Left lung (tissue), 14 donors: ENCODE measurements at places on chromosomes 1 and 21. TPM values are rescaled to one million over a fixed set of nuclear protein-coding genes. Genes with fewer than 3 reads are reported as not detected.
A peak's percentile ranks its signal among the peaks of the same experiment; 100 is the strongest.

The GNG12 gene
- total RNA-seq: 57.0 TPM

The SH2D1B gene
- 1.2 TPM for total RNA-seq

The GSTM1 gene
- total RNA-seq: not detected

The SAMD13 gene
- 0.84 TPM for total RNA-seq

The RGS21 gene
- total RNA-seq: not detected

The KRTAP10-8 gene
- not detected for total RNA-seq

The NTNG1 gene
- 5.7 TPM for total RNA-seq

The DLGAP3 gene
- total RNA-seq: 0.12 TPM

The PLPP3 gene
- total RNA-seq: 112 TPM

The SLC22A15 gene
- 23.0 TPM for total RNA-seq

DNA sequence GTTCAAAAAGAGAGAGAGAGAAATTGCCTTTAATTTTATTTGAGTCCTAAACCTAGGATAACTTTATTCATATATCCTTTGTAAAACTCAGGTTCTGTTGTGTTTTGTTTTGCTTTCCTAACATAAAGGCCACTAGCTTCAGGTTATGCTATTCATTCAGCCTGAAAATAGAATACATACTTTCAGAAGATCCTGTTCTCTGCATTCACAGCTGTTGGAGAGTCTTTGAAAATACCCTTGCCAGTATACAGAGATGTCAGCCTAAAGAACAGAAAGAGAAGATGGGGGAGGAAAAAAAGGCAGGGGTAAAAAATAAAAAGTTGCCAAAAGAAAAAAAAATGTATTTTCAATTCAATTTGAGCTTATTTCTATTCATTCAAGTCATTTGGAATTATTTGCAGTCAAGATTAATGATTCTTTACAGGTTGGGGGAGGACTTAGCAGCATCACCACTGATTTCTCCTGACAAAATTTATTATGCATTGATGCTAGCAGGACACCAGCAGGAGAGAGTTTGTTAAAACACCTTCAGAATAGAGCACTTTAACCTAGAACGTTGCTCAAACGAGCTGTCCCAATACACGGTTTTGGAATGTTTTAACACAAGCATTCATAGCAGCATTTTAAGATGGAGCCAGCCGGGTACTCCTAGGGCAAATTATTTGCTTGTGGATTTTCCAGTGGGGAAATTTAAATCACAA lies 318.5 kb downstream of the NTNG1 start:
- H3K36me3 ChIP-seq: no peaks in the 10 kb centered on the region
- DNase-seq: no peak

- H3K4me3 ChIP-seq: no peak overlapping the region
- H3K27ac ChIP-seq: no peak overlapping the region
- peaks cover 68% of the 10 kb centered on the region for H3K27me3 ChIP-seq
- H3K4me1 ChIP-seq: peaks cover 17% of the 10 kb centered on the region
Measured at GRCh38 chr1:229410370-229410691, 23.6 kb downstream of the ACTA1 start.

- no peak for DNase-seq
- H3K36me3 ChIP-seq: no peaks in the 10 kb centered on the region
- no peak overlapping the region for H3K4me3 ChIP-seq
- H3K27me3 ChIP-seq: no peaks in the 10 kb centered on the region
Measured at GRCh38 chr1:167474191-167474641, 44.1 kb downstream of the CD247 start.

DNA sequence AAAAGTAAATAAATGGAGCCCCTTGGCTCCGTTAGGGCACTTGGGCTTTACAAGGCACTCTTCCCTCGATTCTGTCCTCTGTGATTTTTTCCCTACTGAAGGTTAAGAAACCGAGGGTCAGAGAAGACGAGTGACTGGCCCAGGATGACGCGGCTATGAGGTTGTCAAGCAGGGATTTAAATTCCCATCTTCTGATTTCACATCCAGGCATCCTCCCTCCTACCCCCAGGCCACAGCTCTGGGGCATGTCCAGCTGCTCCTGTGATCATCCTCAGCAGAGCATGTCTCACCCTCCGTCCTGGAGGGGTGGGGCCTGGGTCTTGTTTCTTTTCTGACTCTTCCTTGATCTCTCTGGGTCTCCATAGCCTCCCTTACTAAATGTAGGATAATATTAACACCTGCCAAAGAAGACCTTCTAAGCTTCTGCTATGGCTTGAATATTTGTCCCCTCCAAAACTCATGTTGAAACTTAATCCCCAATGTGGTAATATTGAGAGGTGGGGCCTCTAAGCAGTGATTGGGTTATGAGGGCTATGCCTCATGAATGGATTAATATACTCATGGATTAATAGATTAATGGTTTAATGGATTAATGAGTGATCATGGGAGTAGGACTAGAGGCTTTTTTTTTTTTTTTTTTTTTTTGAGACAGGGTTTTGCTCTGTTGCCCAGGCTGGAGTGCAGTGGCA lies 4.6 kb downstream of the CRYBG2 start:
- DNase-seq: no peak
- H3K27me3 ChIP-seq: no peaks in the 10 kb centered on the region
- no peaks in the 10 kb centered on the region for H3K4me1 ChIP-seq
- H3K27ac ChIP-seq: no peak overlapping the region
- H3K36me3 ChIP-seq: no peaks in the 10 kb centered on the region
- no peak overlapping the region for H3K4me3 ChIP-seq

DNA sequence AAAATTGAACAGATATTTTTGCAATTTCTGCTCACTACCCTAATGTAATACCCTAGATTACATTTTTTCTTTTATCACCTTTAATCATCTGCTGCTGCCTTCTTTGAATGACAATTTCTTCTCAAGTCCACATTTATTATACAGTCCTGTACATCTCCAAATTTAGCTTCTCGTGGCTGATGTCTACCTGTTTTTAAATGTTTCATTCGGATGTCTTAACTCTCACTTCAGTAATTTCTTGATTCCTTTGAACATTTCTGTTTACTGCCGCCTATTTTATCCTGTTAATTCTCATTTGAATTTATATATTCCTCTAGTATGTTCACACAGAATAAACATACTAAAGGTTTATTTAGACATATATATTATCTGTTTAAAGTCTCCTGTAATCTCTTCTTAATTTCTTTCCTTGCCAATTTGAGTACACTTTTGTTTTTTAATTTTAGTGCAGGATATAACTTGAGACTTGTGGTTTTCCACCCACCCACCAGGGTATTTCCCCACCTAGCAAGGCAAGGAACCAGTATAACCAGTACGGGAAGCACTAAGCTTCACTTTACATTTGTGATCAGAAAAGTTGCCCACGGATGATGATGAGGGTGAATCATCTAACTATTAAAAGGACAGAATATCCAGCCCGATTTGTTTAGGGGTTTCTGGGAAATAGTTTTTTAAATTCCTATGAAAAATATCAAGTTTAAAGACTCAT lies 12.7 kb downstream of the INSL5 start:
- H3K36me3 ChIP-seq: no peaks in the 10 kb centered on the region
- H3K4me3 ChIP-seq: no peak overlapping the region
- no peaks in the 10 kb centered on the region for H3K4me1 ChIP-seq
- H3K27me3 ChIP-seq: no peaks in the 10 kb centered on the region
- H3K27ac ChIP-seq: no peak overlapping the region
- no peak for DNase-seq

- H3K27me3 ChIP-seq: no peaks in the 10 kb centered on the region
- no peak for DNase-seq
- no peaks in the 10 kb centered on the region for H3K4me1 ChIP-seq
- no peak overlapping the region for H3K4me3 ChIP-seq
Measured at GRCh38 chr1:218846181-218846580, 327.5 kb upstream of the LYPLAL1 start.

- no peak overlapping the region for H3K27ac ChIP-seq
- H3K4me3 ChIP-seq: no peak overlapping the region
- DNase-seq: no peak
- no peaks in the 10 kb centered on the region for H3K36me3 ChIP-seq
Measured at GRCh38 chr1:178451529-178451928, 45.2 kb downstream of the CLEC20A start.

- H3K4me3 ChIP-seq: no peak overlapping the region
- H3K4me1 ChIP-seq: no peaks in the 10 kb centered on the region
- no peak overlapping the region for H3K27ac ChIP-seq
- DNase-seq: no peak
Measured at GRCh38 chr1:58434607-58435006, 111.9 kb downstream of the OMA1 start.

GRCh38 chr1:117967881-117968280 lies 38.3 kb downstream of the WDR3 start:
- H3K27ac ChIP-seq: no peak overlapping the region
- H3K4me3 ChIP-seq: no peak overlapping the region
- no peaks in the 10 kb centered on the region for H3K27me3 ChIP-seq
- no peaks in the 10 kb centered on the region for H3K4me1 ChIP-seq
- peak; percentile 10 for DNase-seq

GRCh38 chr1:205504311-205505075 lies at the start of gene CDK18:
CDK18 (plus strand) TSS chr1:205504669; CDS start chr1:205523168, 18,499 bp downstream.
- peak within 1 kb of the TSS; percentile 53 for H3K4me3 ChIP-seq
- peaks cover 12% of the 10 kb centered on the region for H3K4me1 ChIP-seq
- H3K27ac ChIP-seq: peak within 1 kb of the TSS; percentile 43
- H3K36me3 ChIP-seq: no peaks in the 10 kb centered on the region

GRCh38 chr1:52142220-52143183 lies 613 bp downstream of the ZFYVE9 start:
- H3K27me3 ChIP-seq: no peaks in the 10 kb centered on the region
- peak overlapping the region; percentile 62 for H3K4me3 ChIP-seq
- H3K27ac ChIP-seq: peak overlapping the region; percentile 96
- no peaks in the 10 kb centered on the region for H3K4me1 ChIP-seq
- peak; percentile 39 for DNase-seq
- no peaks in the 10 kb centered on the region for H3K36me3 ChIP-seq

DNA sequence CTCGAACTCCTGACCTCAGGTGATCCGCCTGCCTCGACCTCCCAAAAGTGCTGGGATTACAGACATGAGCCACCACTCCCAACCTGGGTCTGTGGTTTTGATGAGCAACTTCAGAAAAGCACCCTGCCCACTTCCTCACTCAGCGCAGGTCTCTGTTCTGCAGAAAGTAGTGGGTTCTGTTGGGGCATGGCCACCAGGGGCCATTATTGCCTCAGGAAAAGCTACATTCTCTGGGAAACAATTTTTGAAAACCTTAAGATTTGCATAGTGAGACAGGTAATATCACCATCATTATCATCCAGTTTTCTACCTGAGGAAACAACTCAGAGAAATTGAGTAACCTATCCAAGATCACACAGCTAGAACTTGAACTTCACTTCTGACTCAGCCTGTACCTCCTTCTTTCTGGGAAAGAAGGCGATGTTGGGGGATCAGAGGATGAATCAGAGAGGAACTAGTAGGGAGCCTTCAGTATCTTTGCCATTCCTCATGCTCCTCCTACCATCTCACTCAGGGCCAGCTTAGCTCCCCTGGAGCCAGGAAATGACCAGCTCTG lies 7.1 kb upstream of the NES start:
- peaks cover 97% of the 10 kb centered on the region for H3K27me3 ChIP-seq
- DNase-seq: no peak
- H3K4me3 ChIP-seq: no peak overlapping the region
- no peaks in the 10 kb centered on the region for H3K4me1 ChIP-seq
- no peak overlapping the region for H3K27ac ChIP-seq

DNA sequence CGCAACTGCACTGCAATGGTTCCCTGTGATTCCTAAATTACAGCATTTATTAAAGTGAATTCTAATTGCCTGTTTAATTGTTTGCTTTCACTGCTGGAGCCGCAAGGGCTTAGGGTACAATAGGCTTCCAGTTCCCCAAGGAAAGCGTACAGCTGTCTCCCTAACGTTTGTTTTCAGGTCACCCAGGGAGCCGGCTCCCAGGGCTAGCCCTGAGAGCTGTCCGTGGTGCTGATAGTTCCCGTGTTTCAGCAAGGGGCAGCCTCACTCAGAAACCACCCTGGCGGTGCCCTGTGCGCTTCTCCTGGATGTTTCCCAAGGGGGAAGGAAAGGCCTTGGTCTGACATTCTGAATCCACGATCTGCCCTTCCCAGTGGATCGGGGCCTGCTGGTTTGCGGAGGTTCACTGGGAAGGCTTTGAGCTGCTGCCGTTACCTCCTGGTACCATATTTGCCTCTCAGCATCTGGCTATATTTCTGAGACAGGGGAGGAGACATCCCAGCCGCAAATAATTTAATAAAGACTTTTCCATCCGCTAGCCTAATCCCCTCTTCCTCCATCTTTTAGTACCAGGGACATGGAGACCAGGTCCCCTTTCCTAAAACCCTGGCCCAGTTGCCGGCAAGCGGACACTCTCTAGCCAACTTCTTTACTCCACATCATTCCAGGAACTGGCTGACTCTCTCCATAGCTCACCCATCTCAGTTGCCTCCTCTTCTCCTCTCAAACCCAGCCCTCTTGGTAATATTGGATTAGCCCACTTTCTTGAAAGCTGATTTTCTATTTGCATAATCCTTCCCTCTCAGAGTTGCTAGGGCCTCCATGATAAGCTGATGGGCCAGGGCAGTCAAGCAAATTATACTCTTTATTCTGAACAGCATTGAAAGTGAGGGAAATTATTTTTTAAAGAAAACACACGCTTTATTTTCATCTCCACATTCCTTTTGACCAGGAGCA lies 149.0 kb downstream of the IGSF21 start:
- no peaks in the 10 kb centered on the region for H3K36me3 ChIP-seq
- H3K27me3 ChIP-seq: peaks cover 36% of the 10 kb centered on the region
- H3K4me3 ChIP-seq: no peak overlapping the region
- no peaks in the 10 kb centered on the region for H3K4me1 ChIP-seq
- peak; percentile 53 for DNase-seq

DNA sequence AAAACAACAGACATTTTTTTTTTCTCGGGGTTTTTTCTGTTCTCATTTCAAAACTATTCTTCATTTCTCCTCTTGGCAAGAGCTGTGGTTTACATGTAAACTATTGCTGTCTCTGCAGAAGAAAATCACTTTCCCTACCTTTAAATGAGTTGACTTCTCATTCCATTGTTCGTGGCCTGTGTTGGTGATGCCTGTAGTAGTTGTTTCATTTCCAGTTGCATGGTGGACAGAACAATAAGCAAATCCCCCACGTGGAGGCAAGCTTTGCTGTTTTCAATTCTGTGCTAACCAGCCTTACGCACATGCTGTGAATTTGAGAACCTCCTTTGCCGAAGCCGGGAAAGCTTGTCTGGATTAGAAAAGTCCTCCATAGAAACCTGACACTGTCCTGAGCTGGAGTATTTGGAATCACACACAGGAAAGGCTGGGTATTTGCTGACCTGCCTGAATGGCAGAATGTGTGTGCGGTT lies 26.2 kb upstream of the MAP3K7CL start:
- no peak overlapping the region for H3K4me3 ChIP-seq
- DNase-seq: no peak
- H3K27me3 ChIP-seq: no peaks in the 10 kb centered on the region

- peak; percentile 64 for DNase-seq
- no peaks in the 10 kb centered on the region for H3K36me3 ChIP-seq
- H3K27me3 ChIP-seq: no peaks in the 10 kb centered on the region
- peak overlapping the region; percentile 99 for H3K27ac ChIP-seq
Measured at GRCh38 chr21:37073417-37074196, 553 bp downstream of the TTC3 start.

- no peaks in the 10 kb centered on the region for H3K4me1 ChIP-seq
- no peak for DNase-seq
- no peak overlapping the region for H3K4me3 ChIP-seq
- H3K36me3 ChIP-seq: peaks cover 36% of the 10 kb centered on the region
- no peaks in the 10 kb centered on the region for H3K27me3 ChIP-seq
- H3K27ac ChIP-seq: no peak overlapping the region
Measured at GRCh38 chr1:46413596-46413985, 19.5 kb downstream of the FAAH start.
